Activated CD8-positive, alpha-beta memory T cell treated with anti-CD3 and anti-CD28 coated beads for 1 hour (primary cell): ENCODE measurements at places on chromosomes 4 and X.

DNA sequence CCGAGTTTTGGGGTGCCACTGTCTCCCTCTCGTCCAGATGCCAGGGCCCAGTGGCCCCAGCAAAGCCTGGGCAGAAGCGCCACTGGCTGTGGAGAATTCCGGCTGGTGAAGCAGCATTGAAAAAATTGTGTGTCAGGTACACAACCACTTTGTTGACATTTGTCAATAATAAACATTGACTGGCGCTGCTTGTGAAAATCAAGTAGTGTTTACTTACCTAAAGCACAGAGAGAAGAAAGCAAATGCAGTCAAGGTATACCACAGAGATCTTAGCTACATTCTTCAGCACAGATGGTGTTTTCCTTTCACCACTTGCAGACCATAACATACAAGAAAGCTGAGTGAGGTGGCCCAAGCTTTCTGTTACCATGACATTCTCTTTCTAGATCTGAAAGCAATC is 14.5 kb upstream of the SLC7A11 start:
- no peak for DNase-seq

- no peak for DNase-seq
Observed at GRCh38 chr4:77721073-77721472, 98.1 kb downstream of the CNOT6L start.

DNA sequence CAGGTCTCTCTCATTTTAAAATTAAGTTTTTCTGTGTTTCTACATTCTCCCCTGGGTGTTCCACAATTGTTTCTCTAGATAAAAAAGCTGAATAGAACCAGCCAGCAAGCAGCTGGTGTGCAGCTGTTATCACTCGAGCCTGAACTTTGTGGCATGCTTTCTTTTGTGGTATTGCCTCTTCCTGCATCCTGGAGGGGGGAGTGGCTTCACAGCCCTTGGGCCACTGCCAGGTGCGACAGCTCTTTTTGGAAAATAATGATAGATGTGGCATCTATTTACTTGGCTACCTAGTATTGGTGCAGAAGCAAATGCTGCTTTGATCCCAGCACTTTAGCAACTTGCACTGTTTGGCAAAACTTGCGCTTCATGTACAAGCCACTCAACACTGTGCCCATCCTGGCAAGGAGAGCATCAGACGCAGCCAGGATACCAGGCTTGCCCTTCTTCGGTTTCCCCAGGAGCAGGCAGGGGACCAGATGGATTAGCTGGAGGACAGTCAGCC is 69.4 kb downstream of the HMGB2 start:
- no peak for DNase-seq

- DNase-seq, result no peak
Observed at GRCh38 chr4:87910795-87911194, 64.7 kb upstream of the SPP1 start.

DNA sequence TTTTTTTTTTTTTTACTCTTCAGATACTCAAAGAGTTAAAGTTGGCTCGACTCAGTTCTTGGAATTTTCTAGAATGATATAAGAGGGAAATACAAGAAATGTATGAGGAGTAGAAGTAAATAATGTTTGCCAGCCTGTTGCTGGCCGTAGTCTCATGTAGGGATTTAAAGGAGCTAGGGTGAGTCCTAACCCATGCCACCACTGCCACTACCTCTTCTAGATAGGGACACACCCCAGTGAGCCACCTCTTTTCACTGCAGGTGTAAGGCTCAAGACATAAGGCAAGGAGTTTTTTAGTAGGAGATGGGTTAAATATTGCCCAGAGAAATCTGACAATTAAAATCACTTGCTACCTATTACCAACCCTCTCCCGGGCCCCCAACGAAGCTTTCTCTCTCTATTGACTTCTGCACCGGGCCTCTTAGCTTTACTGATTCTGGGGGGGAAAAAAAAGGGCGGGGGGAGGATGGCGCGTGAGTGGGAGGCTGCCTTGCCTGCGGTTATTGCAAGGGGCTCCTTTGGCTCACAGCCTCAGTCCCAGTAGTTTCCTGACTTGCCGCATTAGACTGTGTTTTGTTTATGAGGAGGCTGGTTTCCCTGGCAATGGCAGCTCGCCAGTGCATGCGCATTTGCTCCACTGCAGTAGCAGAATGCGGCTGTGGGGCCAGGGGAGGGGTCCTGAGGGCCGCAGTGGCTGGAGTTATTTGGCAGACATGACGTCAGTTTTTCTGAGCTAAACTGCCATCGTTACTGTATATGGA is 3.0 kb downstream of the LINC00632 start:
- DNase-seq, result no peak

DNA sequence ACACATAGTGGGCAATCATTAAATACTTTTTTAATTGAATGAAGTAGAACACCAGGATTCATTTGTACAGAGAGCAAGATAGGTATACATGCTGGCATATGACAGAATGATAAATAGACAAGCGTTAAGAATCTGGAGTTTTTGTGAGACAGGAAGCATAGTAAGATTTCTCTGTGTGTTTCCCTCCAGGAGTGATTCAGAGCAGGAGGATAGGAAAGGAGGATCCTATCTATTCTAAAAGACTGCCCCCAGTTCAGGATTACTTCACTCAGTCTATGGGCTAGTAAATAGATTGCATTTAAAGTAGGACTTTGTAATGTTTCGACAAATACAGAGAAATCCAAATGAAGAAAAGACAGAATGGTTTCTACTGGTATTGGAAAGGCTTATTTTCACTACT is 423.7 kb downstream of the PDGFC start:
- no peak for DNase-seq

DNA sequence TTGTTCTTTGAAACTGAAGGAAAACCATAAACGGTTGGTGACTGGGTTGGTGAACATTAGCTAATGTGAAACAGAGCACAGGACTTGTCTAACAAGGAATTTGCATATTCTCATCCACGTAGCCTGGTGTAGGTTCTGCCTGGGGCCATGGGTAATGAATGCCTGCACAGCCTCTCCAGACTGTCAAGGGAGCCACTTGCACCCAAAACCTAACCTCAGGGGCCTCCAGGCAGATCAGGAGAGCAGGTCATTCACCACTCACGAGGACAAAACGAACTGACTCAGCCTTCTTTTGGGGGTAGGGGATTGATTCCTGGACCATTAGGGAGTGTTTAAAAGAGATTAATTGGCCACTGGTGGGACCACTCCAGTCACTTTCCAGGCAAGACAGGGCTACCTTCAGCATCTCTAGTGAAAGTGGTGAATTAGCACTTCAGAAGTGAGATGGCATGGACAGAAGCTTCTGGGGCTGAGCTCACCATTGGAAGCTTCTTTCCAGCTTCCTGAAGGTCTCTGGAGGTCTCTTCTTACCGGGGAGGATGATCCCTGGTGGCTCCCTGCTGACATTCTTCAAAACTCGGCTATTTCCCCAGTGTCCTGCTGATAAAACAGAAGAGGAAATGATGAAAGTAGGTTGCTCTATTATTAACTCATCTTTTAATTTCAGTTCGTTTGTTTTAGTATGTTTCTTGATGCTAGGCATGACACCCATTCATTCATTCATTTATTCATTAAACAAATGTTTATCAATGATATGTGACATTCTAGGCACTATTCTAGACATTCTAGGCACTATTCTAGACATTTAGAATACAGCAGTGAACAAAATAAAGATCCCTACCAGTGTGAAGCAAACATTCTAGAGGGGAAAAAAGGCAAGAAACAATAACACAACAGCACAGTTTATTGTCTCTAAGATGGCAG is 104.5 kb upstream of the LNX1 start:
- no peak for DNase-seq

GRCh38 chrX:31212856-31213748 is 141.3 kb upstream of the FTHL17 start:
- DNase-seq, result no peak

GRCh38 chr4:985123-985830 is 1.6 kb upstream of the IDUA start:
- DNase-seq, result no peak

GRCh38 chr4:5789141-5789540 is 78.1 kb downstream of the EVC start:
- no peak for DNase-seq
